Stimulated activated CD4-positive, alpha-beta T cell treated with anti-CD3 and anti-CD28 coated beads, Interleukin-2, amount 100 ng/mL, for 48 hours (primary cell): ENCODE measurements at places on chromosomes 1 and 21.

DNA sequence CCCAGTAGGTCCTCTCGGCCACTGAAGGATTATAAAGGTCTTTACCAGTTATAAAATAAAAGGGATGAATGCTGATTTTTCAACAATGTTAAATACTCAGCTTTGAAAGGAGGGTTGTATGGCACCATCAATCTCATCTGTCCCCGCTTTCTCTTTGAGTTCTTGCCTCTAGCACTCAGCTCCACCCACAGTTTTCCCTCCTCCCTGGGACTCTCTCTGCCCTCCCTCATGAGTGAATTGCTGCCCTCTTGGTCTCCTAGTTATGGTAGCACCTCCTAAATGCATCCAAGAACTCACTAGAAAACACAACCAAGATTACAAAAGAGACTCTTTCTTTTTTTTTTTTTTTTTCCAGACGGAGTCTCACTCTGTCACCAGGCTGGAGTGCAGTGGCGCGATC is 91.0 kb downstream of the TEX35 start:
- DNase-seq: no peak

- DNase-seq: no peak
Measured at GRCh38 chr1:198350456-198350855, 190.0 kb downstream of the ATP6V1G3 start.

DNA sequence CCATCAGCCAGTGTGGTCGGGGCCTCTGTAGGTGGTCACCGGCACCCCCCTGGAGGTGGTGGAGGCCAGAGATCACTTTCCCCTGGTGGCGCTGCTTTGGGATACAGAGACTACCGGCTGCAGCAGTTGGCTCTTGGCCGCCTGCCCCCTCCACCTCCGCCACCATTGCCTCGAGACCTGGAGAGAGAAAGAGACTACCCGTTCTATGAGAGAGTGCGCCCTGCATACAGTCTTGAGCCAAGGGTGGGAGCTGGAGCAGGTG is 961 bp downstream of the RBM15 start:
- DNase-seq: no peak

GRCh38 chr1:208113011-208113410 is 131.2 kb downstream of the PLXNA2 start:
- no peak for DNase-seq

DNA sequence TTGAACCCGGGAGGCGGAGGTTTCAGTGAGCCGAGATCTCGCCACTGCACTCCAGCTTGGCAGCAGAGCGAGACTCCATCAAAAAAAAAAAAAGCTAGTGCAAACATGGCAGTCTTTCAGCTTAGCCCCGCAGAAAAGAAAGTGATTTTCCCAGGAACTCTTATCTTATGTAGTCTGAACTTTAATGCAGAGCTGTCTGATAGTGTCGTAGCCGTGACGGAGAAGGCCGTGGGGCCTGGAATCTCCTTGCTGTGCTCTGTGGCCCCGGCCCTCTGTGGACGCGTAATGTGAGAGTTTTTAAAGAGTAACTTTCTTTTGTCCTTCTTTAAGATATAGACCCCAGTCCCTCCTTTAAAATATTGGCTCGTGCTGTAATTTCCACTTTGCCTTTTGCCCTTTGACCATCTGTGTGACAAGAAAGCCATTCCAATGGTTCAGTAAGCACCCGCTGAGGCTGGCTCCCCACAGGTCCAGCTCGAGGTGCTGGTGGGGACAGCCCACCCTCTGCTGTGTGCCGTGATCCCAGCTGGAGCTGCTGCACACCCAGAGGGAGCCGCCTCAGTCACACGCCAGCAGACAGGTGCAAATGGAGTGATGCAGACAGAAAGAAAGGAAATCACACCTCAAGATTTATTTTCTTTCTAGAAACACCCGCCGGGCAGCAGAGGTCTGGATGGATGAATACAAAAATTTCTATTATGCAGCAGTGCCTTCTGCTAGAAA is 164.0 kb downstream of the PGBD5 start:
- no peak for DNase-seq

DNA sequence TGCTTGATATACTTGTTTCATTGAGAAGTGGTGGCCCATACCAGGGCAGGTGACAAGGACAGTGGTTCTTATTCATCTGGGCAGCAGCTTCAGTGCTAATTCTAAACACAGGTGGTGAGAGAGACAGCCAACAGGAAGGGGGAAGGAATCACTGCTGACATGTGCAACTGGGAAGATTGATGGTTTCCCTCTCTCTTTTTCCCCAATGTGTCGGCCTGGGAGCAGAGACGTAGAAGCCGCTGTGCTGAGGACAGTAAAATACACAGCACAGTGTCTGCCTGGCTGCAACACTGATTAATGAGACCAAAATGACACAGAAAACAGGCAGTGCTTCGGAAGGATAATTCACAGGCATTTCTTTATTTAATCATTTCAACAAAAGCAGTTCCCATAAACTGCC is 48.8 kb downstream of the WARS2 start:
- no peak for DNase-seq

GRCh38 chr1:216566641-216567205 is 143.5 kb upstream of the USH2A start:
- no peak for DNase-seq

GRCh38 chr1:66940981-66941380 is 16.2 kb downstream of the MIER1 start:
- no peak for DNase-seq

GRCh38 chr1:186535388-186536133 is 74.6 kb upstream of the PDC start:
- no peak for DNase-seq

GRCh38 chr1:235225299-235225698 is 64.2 kb upstream of the RBM34 start:
- DNase-seq: no peak

- DNase-seq: no peak
Measured at GRCh38 chr21:15250384-15250783, 185.6 kb upstream of the NRIP1 start.

GRCh38 chr1:181872562-181872961 is 188.9 kb downstream of the ZNF648 start:
- DNase-seq: no peak

- DNase-seq: no peak
Measured at GRCh38 chr1:108512239-108513043, 47.5 kb upstream of the EEIG2 start.

- no peak for DNase-seq
Measured at GRCh38 chr1:88272216-88272615, 411.9 kb upstream of the PKN2 start.

- DNase-seq: no peak
Measured at GRCh38 chr1:7770669-7770996, 463 bp upstream of the VAMP3 start.

DNA sequence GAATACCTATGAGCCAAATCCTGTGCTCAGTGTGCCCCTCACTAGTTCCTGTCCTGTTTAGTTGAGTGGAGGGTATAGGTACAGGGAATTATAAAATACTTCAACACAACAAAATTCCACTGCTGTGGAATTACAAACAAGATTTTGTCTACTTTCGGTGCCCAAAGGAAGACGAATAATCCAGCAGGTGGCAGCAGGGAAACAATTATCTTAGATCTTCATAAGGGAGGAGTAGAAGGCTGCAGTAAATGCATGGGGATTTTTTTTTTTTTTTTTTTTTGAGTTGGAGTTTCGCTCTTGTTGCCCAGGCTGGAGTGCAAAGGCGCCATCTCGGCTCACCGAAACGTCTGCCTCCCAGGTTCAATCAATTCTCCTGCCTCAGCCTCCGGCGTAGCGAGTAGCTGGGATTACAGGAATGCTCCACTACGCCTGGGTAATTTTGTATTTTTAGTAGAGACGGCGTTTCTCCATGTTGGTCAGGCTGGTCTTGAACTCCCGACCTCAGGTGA is 2.0 kb upstream of the PIP5K1A start:
- DNase-seq: peak; percentile 48

GRCh38 chr1:6854166-6854565 is 68.9 kb downstream of the CAMTA1 start:
- DNase-seq: no peak

- no peak for DNase-seq
Measured at GRCh38 chr1:239810061-239810481, 281.6 kb upstream of the FMN2 start.

DNA sequence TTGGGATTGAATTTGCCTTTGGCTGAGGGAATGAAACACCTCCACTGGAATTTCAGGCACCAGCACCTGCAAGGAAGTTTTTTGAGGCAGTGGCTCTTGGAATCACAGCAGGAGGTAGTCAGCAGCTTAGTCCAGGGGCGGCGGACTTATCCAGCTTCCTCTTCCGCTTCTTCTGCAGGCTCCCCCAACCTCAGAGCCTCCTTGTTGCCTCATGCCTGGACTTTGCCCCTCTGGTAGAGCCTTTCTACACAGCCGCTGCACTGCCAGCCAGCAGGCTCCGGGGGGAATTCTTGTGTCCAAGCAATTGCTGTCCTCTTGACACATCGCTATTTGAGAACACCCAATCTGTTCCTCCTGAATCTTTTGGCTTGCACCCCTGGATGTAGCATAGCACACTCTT is 4.4 kb upstream of the RHEX start:
- DNase-seq: no peak

GRCh38 chr1:16145662-16146278 is 10.1 kb downstream of the EPHA2 start:
- DNase-seq: no peak

DNA sequence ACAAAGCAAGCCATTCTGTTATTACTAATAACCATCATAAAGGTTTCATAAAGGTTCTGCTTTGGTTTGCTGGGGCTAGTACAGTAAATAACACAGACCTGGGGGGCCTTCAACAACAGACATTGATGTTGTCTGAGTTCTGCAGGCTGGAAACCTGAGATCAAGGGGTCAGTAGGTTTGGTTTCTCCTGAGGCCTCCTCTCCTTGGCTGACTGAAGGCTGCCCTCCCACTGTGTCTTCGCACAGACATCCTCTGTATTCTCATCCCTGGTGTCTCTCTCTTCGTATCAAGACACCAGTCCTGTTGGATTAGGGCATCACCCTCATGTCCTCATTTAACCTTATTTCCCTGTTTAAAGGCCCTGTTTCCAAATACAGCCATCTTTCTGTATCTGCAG is 37.3 kb downstream of the HUNK start:
- DNase-seq: no peak

GRCh38 chr1:159980076-159980475 is 26.0 kb upstream of the SLAMF9 start:
- no peak for DNase-seq

DNA sequence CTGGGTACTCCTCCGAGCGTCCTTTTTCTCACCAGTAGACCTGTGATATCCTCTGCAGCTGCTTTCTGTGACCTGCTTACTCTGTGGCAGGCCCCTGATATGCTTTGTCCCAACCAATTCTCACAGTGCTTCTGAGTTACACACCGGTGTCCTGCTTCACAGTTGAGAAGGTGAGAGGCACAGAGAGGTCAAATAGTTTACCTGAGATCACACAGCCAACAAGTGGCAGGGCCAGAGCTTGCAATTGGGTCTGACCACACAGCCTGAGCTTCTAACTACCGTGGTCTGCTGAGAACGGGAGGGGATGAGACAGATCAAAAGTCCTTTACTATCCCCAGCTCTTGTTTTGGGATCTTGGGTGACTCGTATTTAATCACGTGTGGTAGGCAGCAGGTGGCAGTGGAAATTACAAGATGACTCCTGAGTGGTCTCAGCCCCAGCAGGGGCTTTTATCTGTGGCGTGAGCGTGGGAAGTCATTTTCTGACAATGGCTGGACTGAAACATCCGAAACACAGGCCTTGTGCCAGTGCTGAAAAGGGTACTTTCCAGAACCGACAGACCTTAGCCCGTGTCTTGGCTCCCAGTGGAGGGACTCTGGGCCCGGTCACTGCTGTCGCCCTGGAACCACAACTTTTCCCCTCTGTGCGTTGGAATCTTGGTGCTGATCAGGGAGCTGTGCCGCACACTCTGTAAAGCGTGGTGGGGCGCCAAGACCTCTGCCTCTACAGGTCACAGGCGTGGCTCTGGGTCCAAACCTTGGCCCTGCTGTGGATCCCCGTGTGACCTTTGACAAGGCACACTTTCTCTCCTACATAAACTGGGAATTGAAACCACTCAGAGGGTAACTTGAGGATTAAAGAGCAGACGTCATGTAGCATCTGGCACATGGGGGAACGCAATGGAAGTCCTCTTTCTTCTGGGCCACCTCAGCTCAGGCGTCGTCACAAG is 11.9 kb downstream of the THEMIS2 start:
- DNase-seq: no peak

- no peak for DNase-seq
Measured at GRCh38 chr1:208537198-208537597, 293.0 kb upstream of the PLXNA2 start.

DNA sequence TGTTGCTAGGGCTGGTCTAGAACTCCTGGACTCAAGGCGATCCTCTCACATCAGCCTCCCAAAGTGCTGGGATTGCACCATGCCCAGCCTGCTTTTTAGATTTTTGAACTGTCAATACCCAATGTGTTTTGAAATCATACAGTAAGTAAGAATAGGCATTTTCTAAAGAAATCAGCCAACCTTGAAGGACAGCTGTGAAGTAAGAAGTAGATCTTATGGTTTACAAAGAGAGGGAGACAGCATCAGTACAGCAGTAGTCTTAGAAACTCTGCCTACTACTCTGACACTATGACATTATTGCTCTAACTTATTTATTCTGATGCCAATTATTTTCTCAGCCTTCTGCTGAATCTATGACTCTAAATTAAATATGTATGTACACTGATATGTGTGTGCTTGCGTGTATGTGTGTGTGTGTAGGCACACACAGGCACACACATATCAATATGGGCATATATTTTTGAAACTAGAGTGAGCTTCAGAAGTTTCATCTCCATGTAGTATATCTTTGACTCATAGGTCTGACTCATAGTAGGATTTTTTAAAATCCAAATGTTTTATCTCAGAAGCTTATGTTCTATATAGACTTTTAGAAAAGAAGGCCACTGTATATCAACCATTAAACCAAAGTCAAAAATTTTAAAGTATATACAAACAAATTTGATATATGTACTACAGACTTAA is 140.4 kb downstream of the COL24A1 start:
- no peak for DNase-seq
